ENCODE measurements at places on chromosomes 16 and 17.

DNA sequence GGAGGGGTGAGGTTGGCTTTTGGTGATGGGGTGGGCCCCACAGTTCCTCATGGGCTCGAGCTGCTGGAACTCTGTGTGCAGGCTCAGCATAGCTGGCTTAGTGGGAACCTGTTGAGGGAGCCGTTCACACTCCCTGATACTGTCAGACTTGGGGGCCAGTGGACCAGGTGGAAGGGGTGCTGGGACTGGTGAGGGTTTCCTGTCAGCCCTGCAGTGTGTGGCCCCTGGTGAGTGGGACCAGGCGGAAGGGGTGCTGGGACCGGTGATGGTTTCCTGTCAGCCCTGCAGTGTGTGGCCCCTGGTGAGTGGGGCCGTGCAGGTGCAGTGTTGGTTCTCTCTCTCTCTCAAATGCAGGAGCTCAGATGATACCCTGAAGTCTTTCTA, 45.1 kb upstream of the ZNF750 start:
- no peak for DNase-seq

DNA sequence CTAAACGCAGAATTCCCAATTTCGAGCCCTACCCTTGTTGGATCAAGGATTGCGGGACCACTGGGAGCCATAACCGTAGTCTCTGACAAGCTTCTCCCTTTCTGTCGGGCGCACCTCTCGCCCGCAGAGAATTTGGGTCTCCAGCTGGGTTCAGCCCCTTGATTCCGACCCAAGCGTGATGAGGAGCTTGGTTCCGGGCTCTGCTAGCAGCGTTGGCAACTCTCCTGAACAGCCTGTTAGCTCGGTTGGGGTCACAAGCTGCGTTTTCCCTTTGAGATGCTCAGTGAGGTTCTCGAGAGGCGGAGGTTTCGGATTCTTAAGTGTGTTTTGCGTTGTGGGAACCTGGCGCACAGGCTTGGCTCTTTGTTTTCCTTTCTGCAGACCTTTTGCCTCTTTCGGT, 655 bp downstream of the ATXN1L start:
- peak; percentile 3 for DNase-seq

DNA sequence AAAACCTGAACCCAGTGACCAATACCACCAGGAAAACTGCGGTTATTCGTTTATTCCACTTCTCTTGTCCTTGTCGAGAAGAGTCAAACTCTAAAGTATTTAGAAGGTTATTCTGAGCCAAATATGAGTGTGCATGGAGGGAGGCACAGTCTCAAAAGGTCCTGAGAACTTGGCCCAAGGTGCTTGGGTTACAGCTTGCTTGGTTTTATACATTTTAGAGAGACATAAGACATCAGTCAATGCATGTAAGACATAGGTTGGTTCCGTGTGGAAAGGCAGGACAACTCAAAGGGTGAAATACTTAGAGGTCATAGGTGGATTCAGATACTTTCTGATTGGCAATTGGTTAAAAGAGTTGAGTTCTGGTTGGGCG, 681 bp upstream of the TRAP1 start:
- DNase-seq = no peak

GRCh38 chr17:34637548-34638525, 58.5 kb downstream of the TMEM132E start:
- DNase-seq = peak; percentile 78

DNA sequence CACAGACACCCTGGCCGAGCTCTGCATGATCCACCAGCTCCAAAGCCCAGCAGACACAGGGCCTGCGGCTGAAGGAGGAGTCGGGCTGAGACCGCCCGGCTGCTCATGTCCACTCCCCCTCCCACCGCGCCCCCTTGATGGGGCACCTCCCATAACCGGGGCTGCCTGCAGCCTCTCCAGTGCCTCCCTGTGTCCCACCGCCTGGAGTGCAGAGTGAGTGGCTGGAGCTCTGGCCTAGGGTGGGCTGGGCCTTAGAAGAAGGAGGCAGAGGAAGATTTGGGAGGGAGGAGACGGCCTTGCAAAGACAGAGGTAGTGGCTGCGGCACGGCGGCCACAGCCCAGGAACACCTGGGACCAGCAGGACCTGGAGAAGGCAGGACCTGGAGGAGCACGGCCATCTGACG, 4.0 kb downstream of the CBFA2T3 start:
- DNase-seq = no peak

DNA sequence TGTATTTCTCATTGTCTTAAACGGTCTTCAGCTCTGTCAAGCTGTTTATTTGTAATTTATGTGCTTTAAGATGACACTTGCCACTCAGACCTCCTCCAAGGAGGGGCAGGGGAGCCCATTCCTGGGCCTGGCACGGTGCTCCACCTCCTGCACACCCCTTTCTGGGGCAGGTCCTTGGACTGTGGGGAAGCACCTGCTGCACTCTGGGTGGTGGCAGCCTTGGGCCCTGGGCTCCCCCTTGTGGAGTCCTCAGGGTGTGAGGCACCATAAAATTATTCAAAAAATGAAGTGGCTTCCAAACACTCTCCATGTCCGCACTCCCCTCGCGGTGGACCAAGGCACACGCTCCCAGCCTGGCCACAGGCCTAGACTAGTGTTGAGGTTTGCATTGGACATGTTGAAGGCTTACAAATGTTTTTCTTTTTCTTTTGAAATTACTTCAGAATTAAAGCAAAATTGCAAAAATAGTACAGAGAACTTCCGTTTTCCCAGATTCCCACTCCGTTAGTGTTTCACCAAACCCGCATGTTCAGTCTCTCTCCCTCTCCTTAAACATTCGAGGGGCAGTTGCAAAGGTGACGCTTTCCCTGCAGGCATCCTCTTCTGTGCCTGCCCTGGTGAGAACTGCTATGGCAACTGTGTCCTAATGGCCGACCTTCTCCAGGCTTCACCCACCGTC, 32.4 kb downstream of the FOXK2 start:
- DNase-seq = no peak

- DNase-seq = no peak
These were observed 371.8 kb upstream of the SALL1 start for GRCh38 chr16:51522902-51523301.

DNA sequence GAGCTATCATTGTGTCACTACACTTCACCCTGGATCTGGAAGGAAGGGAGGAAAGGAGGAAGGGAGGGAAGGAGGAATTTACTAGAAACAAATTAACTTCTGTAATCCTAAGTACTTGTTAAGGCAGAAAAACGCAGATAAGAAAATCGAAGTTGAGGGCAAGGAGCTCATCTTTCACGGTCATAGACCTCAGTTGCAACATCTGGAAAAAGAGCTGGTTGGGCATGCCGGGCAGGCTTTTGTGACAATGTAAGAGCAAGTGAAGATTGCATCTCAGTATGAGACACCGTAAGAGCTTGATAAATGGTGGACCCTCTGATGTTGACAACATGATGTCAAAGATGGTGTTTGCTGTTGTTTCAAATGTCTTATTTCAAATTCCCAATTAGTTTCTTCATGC, 721.5 kb downstream of the MAF start:
- no peak for DNase-seq

- no peak for DNase-seq
These were observed 165.3 kb downstream of the SDK2 start for GRCh38 chr17:73478768-73479424.

DNA sequence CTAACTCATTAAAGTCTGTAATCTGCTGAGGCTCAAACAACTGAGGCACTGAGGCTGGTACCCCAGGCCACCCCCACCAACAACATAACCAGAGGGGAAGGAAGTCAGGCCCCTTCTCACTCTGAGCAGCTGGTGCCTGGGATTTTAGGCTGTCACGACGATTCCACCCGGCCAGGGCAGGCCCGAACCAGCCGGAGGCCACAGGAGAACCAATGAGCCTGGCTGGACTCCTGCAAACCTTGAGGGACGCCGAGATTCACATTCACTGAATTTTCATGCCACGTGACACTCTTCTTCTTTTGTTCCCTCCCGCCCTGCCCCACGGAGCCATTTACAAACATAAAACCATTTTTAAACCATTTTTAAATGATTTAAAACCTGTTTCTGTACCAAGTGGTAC, 48.1 kb downstream of the RPH3AL start:
- DNase-seq = peak; percentile 80

GRCh38 chr17:1960545-1960912, 64.6 kb downstream of the RTN4RL1 start:
- DNase-seq = no peak

DNA sequence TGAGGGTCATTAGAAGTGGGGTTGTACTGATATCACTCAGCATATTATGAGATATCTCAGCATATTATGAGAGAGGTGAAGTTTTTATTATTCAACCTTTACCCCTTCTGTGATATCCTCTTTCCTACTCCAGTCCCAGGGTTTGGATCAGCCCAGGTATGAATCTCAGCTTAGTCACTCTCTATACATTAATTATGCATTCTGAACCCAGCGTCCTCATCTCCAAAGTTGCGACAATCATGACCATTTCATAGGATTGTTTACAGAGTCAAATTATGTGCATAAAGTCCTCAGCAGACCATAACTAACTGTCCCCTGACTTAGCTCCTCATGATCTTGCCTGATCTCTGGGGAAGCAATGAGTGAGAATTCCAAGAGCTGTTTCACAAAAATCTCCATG, 20.5 kb upstream of the BLMH start:
- DNase-seq = no peak

- no peak for DNase-seq
These were observed 52.7 kb upstream of the ZNF629 start for GRCh38 chr16:30839523-30840227.

GRCh38 chr16:64051824-64052223, 1070.0 kb downstream of the CDH11 start:
- DNase-seq = peak; percentile 16

GRCh38 chr17:42399948-42400843, 12.0 kb upstream of the STAT3 start:
- no peak for DNase-seq

- DNase-seq = no peak
These were observed 126.9 kb downstream of the KIF2B start for GRCh38 chr17:53949473-53950090.

DNA sequence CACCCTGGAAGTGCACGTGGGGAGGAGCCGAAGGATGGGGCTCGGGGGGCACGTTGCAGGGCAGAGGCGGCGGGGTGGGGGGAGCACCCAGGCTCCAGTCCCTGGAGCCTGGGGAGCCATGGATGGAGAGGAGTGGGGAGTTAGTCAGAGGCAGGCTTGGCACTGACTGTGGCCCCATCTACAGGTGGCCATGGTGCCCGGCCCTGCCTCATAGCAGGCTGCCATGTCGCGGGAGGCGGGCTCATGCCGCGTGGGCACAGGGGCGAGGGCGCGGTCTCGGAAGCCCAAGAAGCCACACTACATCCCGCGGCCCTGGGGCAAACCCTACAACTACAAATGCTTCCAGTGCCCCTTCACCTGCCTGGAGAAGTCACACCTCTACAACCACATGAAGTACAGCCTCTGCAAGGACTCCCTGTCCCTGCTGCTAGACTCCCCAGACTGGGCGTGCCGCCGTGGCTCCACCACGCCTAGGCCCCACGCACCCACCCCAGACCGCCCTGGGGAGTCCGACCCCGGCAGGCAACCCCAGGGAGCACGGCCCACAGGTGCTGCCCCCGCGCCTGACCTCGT, 3.0 kb downstream of the PRR35 start:
- no peak for DNase-seq

GRCh38 chr16:58475091-58475619, 24.8 kb upstream of the NDRG4 start:
- DNase-seq = no peak

- DNase-seq = no peak
These were observed 29.0 kb downstream of the ETV4 start for GRCh38 chr17:43517161-43517560.

DNA sequence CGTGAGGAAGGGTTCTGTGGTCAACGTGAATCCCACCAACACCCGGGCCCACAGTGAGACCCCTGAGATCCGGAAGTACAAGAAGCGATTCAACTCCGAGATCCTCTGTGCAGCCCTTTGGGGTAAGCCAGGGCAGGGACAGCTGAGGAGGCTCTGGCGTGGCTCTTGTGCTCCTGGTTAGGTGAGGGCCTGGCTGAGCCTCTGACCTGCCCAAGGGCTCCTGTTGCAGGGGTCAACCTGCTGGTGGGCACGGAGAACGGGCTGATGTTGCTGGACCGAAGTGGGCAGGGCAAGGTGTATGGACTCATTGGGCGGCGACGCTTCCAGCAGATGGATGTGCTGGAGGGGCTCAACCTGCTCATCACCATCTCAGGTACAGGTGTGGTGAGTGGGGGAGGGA, 4.2 kb upstream of the C17orf107 start:
- DNase-seq = no peak

- peak; percentile 66 for DNase-seq
These were observed 688 bp downstream of the CA10 start for GRCh38 chr17:52157603-52158449.

- no peak for DNase-seq
These were observed 405.0 kb downstream of the SHISA9 start for GRCh38 chr16:13306161-13306995.

DNA sequence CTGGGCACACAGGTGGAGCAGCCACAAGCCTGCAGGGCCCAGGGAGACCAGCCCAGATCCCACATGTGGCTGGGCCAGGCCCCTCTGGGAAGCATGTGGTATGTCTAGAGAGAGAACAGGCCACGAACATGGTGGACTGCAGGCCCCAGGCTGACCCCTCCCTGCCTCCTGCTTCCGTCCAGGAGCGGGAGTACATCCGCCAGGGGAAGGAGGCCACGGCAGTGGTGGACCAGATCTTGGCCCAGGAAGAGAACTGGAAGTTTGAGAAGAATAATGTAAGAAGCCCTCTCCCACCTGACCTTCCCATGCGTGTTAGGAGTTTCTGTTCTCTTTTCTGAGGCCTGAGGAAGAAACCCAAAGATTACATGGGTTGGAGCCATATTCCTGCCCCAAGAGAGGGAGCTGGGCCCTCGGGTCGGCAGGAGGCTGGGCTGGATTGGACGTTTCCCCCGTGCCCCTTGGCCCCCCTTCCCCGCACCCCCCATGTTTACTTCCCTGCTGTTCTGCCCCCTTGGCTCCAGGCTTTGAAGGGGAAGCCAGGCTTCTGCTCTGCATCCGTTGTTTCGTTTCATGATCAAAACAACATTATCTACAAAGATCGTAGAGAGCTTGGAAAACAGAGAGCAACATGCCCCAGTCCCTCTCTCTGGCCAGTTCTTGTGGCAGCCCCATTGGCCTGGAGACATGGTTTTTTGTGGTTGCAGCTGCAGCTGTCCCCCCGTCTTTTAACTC, 5.7 kb upstream of the TCAP start:
- DNase-seq = no peak

GRCh38 chr16:65394281-65394680, 272.4 kb upstream of the CDH11 start:
- no peak for DNase-seq

DNA sequence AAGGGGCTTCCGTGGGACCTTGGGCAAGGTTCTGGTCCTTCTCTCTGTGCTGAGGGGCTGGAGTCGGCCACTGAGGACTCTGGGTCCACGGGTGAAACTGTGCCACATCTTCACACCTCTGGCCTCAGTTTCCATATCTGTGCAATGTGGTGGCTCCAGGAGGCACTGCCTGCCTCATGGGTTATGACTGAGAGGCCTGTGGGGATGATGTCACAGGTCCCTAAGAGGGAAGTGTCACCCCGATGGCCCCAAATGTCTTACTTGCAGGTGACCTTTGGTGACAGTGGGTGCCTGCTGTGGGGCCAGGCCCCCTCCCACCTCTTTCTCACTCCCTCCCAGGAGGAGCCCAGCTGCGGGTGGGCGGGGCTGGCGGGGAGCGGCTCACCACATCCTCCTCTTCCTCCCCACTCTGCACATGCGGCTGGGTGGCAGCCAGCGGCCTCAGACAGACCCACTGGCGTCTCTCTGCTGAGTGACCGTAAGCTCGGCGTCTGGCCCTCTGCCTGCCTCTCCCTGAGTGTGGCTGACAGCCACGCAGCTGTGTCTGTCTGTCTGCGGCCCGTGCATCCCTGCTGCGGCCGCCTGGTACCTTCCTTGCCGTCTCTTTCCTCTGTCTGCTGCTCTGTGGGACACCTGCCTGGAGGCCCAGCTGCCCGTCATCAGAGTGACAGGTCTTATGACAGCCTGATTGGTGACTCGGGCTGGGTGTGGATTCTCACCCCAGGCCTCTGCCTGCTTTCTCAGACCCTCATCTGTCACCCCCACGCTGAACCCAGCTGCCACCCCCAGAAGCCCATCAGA, at the start of gene IL21R:
Gene IL21R (plus strand): TSS at position 407 of the 801 bp plus-strand sequence. CDS start 27,898 bp downstream, outside the sequence.
- DNase-seq = peak; percentile 18

Data from brain (organoid and tissue), 16 donors.